ENCODE measurements at places on chromosomes 4 and X. TPM values are rescaled to one million over a fixed set of nuclear protein-coding genes. Genes with fewer than 3 reads are reported as not detected.

The DRP2 gene
- total RNA-seq, result 0.15 TPM

The TSC22D3 gene
- total RNA-seq, result 9.5 TPM

The ZAR1 gene
- total RNA-seq, result not detected

The TRAM1L1 gene
- 0.89 TPM for total RNA-seq

The PAGE4 gene
- not detected for total RNA-seq

The ART3 gene
- 0.07 TPM for total RNA-seq

The GYG2 gene
- total RNA-seq, result 0.05 TPM

The MAGEB17 gene
- total RNA-seq, result not detected

The FAM53A gene
- 0.60 TPM for total RNA-seq

The EVC2 gene
- 2.5 TPM for total RNA-seq

The ATP1B4 gene
- not detected for total RNA-seq

The CTAG1B gene
- not detected for total RNA-seq

The TCP11X2 gene
- not detected for total RNA-seq

The BCLAF3 gene
- 1.8 TPM for total RNA-seq
